ENCODE measurements at places on chromosomes 1 and 21. TPM values are rescaled to one million over a fixed set of nuclear protein-coding genes. Genes with fewer than 3 reads are reported as not detected.

GPR61 gene
- total RNA-seq, result under 0.01 TPM

PLEKHO1 gene
- total RNA-seq, result 43.6 TPM

CD244 gene
- not detected for total RNA-seq

RNF19B gene
- 8.5 TPM for total RNA-seq

CHI3L1 gene
- total RNA-seq, result 3.0 TPM

WNT2B gene
- 1.8 TPM for total RNA-seq
